ENCODE measurements at places on chromosomes 1 and 21.

DNA sequence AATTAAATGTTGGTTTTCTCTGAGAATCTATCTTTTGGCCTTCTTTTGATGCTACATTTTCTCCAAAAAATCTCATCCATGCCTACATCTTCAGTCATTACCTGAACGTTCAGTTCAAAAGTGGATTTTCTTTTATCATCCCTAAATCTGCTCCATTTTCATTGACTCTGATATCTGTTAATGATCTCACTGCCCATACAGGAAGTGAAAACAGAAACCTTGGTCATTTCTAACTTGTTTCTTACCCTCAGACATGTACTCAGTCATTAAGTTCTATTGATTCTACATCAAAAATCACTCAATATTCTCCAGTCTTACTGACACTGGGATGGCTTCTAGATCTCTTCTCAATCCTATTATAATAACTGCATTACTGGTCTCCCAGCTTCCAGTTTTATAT, 22.7 kb downstream of the PRKACB start:
- no peak for DNase-seq

DNA sequence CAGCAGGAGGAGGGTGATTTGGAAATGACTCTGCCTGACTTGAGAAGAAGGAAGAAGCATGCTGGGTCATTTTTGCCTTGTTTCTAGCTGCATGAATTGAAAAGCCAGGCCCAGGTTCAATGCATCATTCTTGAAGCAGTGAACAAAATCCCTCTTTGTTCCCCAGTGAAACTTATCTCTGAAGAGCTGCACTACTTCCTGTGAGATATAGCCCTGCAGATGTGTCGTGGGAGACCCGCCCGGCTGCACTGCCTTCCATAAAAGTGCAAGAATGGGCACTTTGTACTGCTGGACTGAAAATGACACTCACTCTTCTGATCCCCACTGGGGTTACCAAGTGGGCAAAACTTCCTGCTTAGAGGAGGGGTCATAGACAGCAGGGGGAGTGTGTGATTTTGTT, 249.2 kb upstream of the NFIA start:
- DNase-seq = no peak

- peak; percentile 37 for DNase-seq
Measured at GRCh38 chr1:223704921-223705878, 7.1 kb upstream of the CAPN2 start.

DNA sequence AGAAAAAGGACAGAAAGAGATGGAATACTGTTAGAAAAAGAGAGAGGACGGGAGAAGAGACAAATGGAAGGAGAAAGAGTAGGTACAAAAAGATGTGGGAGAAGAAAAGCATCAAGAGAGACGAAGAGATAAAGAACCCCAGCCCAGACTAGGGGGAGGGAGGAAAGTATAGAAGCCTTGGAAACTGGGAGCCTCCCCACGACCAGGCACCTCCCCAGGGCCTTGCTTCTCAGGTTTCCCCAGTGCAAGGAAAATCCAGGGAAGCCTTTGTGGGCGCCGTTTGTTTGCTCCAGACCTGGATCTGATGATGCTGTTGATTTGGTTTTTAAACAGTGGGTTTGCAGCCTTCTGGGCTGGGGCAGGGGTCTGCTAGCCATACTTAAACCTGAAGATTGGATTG, 15.2 kb upstream of the ALX3 start:
- DNase-seq = no peak
